ENCODE measurements at places on chromosomes 1 and 21.

DNA sequence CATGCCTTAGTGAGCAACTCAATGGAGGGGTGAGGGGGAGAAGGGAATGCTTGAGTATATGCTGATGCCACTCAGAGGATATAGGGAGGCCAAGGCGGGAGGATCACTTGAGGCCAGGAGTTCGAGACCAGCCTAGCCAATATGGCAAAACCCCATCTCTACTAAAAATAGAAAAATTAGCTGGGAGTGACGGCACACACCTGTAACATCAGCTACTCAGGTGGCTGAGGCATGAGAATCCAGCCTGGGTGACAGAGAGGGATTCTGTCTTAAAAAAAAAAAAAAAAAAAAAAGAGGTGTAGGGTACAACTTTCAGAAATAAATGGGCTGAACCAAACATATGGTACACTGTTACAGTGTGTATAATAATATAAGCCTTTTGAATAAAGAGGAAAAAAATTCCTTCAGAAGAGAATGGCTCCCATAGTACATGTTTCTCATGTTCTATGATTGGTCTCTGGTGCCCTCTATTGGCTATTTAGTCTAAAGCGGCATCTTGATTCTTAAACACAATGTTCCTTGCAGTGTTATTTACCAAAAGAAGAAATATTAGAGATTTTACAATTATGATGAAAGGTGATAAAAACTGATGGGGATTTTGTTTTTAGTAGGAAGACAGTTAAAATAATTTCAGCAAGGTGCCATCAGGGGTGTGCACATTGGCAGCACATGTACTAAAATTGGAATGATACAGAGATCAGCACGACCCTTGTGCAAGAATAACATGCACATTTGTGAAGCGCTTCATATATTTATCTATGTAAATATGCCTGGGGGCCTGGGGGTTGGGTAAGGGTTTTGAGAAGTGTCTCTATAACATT is 109.8 kb downstream of the PATJ start:
- DNase-seq, result peak; percentile 50

DNA sequence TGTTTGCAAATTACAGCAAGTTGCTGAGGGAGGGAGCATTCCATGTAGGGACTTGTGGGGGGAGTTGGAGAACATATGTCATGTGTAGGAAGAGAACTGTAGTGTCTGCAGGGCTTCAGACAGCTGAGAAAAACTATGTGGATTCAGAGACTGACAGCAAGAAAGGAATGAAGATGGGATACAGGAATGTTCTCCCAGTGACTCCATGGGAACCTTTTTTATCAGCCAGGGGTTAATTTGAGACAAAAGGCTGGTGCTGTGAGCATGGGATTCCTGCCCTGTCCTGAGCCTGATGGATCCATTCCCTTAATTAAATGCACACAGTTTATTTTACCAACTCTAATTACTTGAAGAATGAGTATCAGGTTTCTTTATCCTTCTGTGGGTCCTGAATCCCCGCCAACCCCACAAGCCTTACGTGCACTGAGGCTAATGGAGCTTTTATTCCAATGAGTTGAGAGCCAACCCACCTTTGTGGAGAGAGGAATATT is 26.5 kb upstream of the PLXNA2 start:
- peak; percentile 45 for DNase-seq

DNA sequence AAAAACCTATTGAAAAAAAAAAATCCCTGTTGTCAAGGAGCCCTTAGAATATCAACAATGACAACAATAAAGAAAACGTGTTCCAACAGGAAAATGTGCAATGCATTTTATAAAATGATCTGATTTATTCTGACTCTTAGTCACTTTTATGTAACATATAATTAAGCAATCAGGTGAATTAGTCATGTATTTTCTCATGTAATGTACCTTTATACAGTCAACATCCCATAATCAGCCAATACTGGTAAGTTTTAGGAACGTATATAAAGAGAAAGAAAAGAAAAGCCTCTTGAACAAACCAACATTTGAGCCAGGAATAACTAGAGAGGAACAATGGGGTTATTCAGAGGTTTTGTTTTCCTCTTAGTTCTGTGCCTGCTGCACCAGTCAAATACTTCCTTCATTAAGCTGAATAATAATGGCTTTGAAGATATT is at the start of gene CLCA4:
Gene CLCA4 (plus strand): TSS at position 292 of the 435 bp plus-strand sequence. CDS start 42 bp downstream, at position 334.
- no peak for DNase-seq

DNA sequence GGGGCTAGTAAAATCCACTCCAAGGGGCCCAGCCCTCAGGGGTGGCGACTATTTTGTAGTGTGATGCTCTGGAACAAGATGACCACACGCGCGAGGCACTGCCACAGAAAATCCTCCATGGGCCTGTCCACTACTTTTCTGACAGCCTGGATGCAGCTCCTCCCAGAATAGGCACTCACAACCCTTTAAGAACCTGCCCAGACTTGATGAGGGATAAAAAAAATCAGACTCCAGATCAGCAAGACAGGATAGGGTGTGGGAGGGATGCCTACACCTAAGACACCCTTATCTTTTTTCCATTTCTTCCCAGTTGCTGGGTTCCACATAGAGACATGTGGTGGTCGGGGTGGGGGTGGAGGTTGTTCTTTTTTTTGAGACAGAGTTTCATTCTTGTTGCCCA is 33.5 kb downstream of the PCAT6 start:
- DNase-seq, result no peak

- DNase-seq, result no peak
Observed at GRCh38 chr21:16620786-16621320, 891.1 kb downstream of the USP25 start.

- DNase-seq, result peak; percentile 22
Observed at GRCh38 chr1:15684468-15685291, 560 bp downstream of the PLEKHM2 start.

GRCh38 chr1:61097722-61098121 is 15.4 kb downstream of the NFIA start:
- DNase-seq, result no peak

- no peak for DNase-seq
Observed at GRCh38 chr1:26771643-26772321, 16.0 kb upstream of the PIGV start.

- DNase-seq, result no peak
Observed at GRCh38 chr1:34750610-34751009, 4.2 kb upstream of the GJB5 start.

DNA sequence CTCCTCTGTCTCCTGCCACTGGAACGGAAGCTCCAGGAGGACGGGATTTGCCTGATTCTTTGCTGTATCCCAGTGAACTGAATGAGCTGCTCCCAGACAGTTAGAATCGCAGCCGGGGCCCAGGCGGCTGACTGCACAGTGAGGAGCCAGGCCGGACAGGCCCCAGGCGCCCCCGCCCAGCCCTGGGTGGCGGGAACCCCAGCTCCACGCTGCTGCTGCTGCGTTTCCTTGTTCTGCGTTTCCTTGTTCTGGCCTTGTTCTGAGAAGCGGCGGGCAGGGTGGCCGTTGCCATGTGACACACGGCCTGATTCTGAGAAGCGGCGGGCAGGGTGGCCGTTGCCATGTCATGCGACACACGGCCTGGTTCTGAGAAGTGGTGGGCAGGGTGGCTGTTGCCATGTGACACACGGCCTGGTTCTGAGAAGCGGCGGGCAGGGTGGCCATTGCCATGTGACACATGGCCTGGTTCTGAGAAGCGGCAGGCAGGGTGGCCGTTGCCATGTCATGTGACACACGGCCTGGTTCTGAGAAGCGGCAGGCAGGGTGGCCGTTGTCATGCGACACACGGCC is 56.2 kb downstream of the SLC37A1 start:
- DNase-seq, result no peak

DNA sequence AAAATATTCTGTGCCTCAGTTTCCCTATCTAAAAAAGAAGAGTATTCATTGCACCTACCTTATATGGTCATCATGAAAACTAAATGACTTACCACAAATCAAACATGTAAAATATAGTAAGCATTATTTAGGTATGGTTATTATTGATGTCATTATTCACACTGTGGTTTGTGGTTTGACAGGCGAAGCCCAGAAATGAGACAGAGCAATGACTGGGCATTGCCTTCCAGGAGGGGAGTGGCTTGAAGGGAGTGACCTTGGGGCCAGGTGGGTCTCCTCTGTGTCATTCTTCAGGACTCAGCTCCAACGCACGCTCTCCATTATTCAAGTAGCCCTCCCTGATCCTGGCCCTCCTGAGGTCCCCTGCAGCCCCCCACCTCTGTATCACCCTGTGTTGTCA is 133.7 kb downstream of the DMRTA2 start:
- DNase-seq, result no peak

- DNase-seq, result no peak
Observed at GRCh38 chr1:40583980-40584379, 52.5 kb downstream of the ZNF684 start.

GRCh38 chr21:41283211-41283818 is 33.3 kb upstream of the FAM3B start:
- peak; percentile 62 for DNase-seq

- DNase-seq, result no peak
Observed at GRCh38 chr1:243354511-243355153, 98.8 kb downstream of the SDCCAG8 start.

GRCh38 chr1:175683491-175684298 is 59.7 kb downstream of the TNR start:
- DNase-seq, result peak; percentile 72

DNA sequence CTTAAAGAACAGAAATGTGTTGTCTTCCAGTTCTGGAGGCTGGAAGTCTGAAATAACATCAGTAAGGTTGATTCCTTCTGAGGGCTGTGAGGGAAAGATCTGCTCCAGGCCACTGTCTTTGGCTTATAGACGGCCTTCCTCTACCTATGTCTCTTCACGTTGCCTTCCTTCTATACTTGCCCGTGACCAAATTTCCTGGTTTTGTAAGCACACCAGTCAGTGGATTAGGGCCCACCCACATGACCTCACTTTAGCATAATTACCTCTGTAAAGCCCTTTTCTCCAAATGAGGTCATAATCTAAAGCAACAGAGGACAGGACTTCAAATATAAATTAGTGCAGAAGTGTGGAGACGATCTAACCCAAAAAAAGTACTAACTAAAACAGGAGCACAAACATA is 231.6 kb downstream of the NRIP1 start:
- no peak for DNase-seq

- DNase-seq, result no peak
Observed at GRCh38 chr1:180040034-180040433, 85.4 kb downstream of the CEP350 start.

DNA sequence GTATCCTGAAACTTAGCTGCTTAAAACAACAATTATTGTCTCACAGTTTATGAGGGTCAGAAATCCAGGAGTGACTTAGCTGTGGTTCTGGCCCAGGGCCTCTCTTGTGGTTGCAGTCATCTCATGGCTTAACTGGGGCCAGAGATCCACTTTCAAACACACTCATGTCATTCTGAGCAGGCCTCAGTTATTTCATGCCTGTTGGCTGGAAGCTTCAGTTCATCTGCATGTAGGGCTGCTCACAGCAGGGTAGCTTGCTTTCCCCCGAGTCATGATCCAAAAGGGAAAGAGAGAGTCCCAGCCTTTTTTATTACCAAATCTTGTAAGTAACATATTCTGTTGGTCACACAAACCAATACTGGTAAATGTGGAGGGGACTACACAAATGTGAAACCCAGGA is 96.6 kb upstream of the B3GALT2 start:
- no peak for DNase-seq

GRCh38 chr1:6294080-6294889 is 33.4 kb upstream of the GPR153 start:
- no peak for DNase-seq

GRCh38 chr1:77927414-77927813 is 39.0 kb downstream of the NEXN start:
- no peak for DNase-seq

DNA sequence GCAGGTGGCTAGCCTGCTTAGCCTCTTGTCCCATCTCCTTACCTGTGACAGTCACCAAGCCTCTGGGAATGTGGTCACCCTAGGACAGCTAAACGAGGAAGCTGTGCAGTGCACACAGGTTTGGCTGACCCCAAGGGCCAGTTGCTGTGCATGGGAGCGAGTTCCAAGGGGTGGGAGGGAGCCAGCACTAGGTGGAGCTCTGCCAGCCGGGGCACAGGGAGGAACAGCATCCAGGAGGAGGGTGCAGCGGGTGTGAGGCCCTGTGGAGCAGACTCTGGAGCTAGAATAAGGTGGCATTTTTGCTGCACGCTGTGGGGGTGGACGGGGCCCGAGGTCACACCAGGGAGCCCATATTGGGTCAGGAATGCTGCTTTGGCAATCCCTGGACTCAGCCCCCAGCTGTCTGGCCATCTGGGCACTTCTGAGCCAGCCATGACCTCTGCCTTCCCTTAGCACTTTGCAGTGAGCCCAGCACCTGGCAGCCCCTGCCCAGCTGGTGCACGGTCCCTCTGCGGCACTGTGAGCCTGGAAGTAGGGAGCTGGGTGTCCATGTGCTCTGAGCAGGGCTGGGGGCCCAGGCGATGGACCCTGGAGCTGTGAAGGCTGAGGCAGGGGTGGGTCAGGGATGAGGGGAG is 8.7 kb downstream of the PDXK start:
- no peak for DNase-seq

GRCh38 chr1:95304803-95305202 is 70.8 kb downstream of the RWDD3 start:
- no peak for DNase-seq

GRCh38 chr1:225474986-225475820 is 47.4 kb upstream of the LBR start:
- peak; percentile 63 for DNase-seq

GRCh38 chr1:33241866-33242265 is 14.4 kb upstream of the ZNF362 start:
- no peak for DNase-seq

DNA sequence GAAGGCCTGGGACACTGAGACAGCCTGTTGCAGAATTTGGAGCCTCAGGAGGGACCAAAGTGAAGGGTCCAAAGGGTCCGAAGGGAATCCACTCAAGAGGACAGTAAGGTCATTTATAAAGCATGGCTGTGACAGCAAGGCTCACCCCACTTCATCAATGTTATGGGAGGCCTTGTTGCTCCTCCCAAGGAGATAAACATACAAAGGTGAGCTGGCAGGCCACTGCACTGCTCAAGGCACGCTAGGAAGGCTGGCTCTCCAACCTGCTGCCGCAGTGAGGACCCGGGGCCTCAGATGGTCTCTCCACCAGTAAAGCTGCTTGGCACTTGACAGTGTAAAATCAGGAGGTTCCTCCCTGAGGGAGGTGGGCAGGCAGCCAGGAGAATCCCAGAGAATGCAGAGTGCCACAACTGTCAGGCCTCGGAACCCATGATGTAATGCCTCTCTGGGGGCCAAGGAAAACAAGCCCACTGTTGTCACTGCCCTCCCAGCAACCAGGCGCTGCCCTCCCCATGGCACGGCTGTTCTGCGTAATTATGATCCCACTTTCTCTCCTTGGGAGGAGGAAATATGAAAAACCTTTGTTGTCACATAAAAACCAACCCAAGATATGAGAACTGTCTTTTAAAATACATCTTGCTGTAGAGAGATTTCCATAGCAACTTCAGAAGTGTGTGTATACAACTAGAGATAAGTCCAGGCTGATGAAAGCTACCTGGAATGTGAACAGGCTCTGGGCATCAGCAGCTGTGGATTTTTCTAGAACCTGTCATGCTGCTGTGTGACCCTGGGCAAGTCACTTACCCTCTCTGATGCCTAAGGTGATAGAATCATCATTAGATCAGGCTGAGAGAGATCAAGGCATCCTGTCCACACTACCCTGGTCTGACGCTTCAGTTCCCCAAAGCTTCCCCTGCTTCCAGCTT is 102.5 kb downstream of the KCNN3 start:
- DNase-seq, result no peak

GRCh38 chr1:78619803-78620579 is at the start of gene IFI44L:
IFI44L (plus strand) TSS chr1:78620448; CDS start chr1:78627916, 7,468 bp downstream.
- DNase-seq, result no peak

Data from NCI-H146 (cell line).